T47D (cell line): ENCODE measurements at places on chromosomes 2 and 18.

DNA sequence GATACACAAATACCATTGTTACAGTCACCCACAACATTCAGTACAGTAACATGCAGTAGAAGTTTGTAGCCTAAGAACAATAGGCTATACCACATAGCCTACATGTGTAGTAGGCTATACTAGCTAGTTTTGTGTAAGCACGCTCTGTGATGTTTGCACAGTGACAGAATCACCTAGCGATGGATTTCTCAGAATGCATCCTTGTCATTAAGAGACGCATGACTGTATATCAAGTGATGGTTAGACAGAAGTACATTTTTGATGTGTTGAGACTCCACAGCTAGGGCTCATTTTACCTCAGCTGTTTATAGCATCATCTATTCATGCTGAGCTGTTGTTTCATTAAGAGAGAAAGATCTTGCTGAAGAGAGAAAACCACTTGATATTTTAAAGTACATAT lies 19.4 kb downstream of the PLEKHA3 start:
- no peak for DNase-seq

DNA sequence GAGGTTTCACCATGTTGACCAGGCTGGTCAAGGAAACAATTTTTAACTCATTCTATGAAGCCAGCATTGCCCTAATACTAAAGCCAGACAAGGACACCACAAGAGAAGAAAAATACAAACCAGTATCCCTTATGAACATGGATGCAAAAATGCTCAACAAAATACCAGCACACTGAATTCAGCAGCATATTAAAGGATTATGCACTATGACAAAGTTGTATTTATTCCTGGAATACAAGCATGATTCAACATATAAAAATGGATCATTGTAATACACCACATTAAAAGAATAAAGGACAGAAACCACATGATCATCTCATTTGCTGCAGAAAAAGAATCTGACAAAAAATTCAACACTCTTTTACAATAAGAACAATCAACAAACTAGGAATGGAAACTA lies 138.7 kb downstream of the RAB3GAP1 start:
- DNase-seq, result no peak

DNA sequence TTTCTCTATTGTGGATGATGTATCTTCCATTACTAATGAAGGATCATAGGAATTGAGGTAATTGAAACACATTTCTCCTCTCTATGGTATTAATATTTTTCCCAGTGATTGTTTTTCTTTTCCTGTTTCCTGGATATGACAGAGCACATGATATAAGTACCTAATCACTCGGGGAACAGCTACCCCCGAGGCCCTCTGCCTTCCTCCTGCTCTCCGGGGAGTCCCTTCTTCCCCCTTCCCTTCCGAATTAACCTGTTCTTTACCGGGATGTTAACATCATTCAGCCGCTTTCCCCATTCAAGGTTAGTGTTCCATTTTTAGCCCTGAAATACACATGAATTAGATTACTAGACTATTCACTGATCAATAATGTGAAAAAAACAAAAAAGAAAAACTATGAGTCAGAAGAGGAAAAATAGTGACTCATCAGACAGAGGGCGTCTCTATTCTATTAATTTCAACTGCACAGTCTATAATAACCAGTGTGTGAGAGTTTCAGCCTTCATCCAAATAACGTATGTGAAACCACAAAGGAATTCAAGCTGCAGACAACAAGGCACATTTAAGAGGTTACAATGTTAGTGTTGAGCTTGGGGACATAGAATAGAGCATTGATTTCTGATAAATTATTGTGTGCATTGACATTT lies 450.8 kb downstream of the DLGAP1 start:
- DNase-seq, result no peak

DNA sequence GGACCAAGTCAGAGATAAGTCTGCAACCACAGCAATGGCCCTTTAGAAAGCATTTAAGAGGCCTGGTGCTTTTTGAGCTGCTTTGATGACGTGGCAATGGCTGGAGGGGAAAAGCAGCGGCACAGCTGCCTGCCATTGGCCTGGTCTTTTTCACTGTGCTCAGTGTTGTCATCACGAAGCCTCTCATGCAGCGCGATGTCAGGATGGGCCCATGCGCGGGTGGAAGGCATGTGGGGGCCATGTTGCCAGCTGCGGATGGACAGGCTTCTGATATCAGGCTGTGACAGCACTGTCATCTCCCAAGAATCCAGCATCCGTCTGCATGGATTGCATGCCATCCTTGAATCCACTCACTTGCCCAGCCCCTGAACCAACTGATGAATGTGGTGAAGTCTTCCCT lies 204.5 kb downstream of the ACKR3 start:
- DNase-seq, result no peak

- peak; percentile 26 for DNase-seq
These were observed 75.6 kb upstream of the UXS1 start for GRCh38 chr2:106269591-106270291.

- no peak for DNase-seq
These were observed 297.4 kb downstream of the EIPR1 start for GRCh38 chr2:3079959-3080948.

- DNase-seq, result no peak
These were observed 331.1 kb downstream of the TDRD15 start for GRCh38 chr2:21454839-21455238.

DNA sequence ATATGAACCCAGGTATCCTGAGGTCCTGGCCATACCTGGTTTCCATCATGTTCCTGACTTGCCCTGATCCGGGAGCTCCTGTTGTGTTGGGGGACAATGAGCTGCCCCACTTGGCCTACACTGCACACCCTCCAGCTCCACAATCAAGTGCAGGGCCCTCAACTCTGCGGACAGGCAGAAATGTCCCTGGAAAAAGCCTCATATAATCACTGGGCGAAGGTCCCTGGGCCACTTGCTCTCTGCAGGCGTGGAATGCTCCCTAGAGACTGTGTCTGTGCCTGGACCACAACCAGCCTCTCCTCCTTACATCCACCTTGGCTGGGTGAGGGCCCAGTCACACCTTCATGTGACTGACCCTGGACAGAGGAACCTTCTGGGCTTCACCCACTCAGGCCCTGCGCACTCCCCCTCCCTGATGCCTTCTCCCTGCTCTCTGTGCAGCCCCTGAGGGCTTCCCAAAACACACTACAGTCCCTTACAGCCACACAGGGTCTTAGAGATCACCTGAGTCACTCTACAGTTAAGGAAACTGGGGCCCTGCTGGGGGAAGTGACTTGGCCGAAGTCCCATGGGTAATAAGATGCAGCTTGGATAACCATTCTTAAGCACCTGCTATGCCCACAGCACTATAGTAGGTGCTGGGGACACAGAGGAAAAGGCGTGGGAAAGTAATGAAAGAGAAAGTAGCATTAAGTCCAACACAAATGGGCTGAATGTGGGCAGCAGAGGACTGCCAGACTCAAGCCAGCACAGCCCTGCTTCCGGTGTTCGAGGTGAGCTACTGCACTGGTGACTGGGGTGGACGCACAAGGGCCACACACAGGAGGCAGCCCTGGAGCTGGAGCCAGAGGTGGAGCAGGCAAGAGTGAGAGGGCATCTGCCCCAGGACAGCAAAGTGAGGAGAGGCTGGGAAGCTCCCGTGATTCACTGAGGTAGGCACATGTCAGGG lies 9.8 kb downstream of the BOLA3 start:
- DNase-seq, result no peak

DNA sequence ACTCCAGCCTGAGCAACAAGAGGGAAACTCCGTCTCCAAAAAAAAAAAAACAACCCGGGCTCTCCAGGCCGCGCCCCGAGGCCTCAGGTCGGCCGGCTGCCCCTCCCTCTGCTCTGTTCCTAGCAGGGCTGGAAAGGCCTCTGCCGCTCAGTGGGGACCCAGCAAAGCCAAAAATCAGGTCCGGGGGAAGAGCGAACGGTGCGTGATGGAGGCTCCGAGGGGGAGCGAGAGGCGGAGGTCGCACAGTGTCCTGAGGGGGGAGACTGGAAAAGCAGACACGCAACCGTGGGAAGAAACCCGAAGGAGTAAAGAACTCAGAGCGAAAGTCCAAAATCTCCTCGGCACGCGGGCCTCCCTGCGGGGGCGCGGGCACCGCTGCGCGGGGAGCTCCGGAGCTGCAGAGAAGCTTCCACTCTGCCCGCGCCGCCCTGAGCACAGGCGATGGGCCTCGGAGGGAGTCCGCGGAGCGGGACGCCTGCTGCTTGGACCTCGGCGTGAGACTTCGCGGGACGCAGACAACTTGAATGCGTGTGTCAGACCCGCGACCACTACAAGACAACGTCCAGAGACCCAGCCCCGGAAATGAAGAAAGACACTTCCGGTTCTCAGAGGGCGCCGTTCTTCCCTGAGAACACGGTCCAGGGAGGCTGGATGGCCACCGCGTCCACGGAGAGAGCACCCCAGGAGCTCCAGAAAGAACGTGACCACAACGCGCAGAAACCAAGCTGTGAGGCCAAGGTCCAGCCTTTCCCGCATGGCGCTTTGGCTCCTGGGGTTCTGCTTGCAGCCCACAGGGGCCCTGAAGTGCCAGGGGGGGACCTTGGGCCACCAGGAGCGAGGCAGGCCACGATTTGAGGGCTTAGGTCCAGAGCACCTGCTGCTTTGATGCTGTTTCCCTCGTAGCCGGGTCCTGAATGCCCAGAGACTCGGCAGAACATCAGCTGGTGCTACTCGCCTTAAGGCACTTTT lies 219.8 kb downstream of the DPP10 start:
- peak; percentile 3 for DNase-seq

GRCh38 chr2:144170179-144170578 lies 349.7 kb downstream of the ZEB2 start:
- DNase-seq, result no peak

DNA sequence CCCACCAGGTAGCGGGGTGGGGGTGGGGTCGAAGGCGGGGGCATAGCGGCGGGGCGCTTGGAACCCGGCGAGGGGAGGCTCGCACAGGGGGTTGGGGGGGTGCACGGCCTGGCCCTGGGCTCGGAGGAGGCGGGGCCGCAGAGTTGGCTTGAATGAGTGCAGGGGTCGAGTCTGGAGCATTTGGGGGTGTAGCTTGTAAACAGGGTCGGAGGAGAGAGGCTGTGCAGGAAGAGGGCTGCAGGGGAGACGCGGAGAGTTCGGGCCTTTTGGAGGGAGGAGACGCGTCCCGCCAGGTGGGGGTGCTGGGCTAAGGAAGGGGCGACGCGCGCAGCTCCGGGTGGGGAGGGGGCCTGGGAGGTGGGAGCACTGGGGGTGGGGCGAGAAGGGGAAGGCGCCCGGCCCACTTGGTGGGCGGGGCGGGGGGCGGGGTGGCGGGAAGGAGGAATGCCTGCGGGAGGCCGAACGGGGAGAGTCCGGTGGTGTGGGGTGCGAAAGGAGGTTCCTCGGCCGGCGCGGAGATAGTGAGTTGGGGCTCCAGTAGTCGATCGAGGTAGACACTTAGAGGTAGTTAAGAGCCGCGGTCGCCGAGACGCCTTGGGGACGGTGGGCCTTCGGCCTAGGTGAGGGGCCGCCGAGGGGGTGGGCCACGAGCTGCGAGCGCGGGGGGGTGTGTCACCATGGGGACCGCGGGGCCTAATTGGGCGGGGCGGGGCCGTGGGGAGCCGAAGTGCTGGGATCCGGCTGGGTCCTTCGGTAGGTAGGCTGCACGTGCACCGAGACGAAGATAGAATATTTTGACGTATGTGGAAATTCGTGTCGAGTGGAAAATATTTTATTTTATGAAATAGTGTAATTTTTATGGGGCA lies 774 bp downstream of the MSH6 start:
- DNase-seq, result peak; percentile 78

DNA sequence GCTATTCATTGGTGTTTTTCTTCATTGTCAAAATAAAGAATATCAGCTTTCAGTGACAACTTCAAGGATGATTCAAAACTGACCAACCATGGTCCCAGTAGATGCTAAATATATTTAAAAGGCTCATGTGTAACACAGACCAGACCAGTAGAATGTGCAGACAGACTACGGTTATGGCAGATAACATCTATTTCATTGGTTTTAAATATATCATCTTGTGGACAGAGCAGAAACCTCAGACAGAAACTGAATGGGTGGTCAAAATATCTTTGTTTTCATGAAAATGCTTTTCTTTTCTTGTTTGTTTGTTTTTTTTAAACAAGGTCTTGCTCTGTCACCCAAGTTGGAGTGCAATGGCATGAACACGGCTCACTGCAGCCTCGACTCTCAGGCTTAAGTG lies 107.4 kb upstream of the CREB1 start:
- no peak for DNase-seq

DNA sequence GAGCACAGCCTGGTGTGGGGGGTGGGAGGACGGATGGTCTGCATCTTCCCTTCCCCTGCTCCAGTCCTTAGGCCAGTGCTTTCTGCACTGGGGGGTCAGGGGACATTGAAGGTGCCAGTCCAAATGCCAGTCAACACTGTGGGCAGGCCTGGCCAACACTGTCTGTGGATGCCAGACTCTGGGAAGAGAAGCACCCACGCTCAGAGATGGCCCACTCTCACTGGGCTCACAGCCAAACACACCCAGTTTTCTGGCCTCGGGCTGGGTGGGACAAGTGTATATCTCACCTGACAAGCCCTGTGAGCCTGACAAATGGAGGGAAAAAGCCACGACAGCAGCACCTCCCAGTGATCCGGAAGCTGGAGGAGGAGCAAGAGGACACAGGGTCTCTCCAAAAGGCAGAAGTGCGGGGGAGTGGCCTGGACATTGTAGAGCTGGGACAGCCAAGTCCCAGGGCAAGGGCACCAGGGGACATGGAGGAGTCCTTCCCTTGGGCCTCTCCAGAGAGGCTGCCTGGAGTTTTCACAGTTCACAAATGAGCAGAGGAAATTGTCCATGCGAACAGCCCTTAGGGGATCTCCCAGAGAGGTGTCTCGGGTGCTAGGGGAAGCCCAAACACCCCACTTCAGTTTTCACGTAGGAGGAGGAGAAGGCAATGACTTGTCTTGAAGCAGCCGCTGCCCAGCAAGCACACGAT lies 79.3 kb downstream of the SDC1 start:
- no peak for DNase-seq

DNA sequence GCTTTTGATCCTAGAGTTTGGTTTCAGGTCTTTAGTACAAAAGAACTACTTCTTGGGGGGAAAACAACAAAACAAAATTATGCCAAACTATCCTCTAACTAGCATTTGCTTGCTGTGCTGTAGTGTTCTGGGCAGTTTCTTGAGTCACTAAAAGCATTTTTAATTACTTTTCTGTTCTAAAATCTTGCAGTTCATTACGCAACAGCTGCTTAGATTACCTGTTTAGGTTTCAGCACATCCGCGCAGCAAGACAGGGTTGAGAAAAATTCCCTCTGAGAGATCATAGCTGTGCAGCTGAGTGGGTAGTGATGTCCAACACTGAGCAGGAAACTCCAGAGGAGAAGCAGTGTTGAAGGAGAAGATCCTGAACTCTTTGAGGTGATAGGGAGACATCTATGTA lies 9.0 kb downstream of the DAW1 start:
- DNase-seq, result no peak

DNA sequence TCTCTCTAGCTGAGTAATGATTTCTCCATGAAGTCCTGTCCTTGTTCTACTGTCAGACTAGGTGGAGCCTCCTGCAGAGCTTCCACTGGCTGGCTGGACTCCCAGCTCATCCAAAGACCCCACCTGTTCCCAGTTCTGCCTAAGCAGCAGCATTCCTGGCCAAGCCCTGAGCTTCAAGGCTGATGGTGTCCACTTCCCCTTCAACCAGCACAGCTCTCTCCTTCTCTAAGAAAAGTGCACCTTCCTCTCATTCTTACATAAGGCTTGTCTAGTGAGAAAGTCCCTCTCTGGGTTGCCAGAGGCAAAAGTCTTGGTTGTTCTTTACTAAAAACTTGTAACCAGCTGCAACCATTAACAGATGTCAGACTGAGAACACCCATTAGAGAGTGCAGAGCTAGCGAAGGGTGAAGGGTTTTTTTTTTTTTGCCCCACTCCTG lies 58.9 kb downstream of the CXCR4 start:
- no peak for DNase-seq

- DNase-seq, result no peak
These were observed 8.0 kb upstream of the SERTAD2 start for GRCh38 chr2:64661741-64662169.
